ENCODE measurements at places on chromosomes 4 and X.
A peak's percentile ranks its signal among the peaks of the same experiment; 100 is the strongest.

- DNase-seq = no peak
Observed at GRCh38 chr4:37879365-37879764, 11.5 kb upstream of the TBC1D1 start.

DNA sequence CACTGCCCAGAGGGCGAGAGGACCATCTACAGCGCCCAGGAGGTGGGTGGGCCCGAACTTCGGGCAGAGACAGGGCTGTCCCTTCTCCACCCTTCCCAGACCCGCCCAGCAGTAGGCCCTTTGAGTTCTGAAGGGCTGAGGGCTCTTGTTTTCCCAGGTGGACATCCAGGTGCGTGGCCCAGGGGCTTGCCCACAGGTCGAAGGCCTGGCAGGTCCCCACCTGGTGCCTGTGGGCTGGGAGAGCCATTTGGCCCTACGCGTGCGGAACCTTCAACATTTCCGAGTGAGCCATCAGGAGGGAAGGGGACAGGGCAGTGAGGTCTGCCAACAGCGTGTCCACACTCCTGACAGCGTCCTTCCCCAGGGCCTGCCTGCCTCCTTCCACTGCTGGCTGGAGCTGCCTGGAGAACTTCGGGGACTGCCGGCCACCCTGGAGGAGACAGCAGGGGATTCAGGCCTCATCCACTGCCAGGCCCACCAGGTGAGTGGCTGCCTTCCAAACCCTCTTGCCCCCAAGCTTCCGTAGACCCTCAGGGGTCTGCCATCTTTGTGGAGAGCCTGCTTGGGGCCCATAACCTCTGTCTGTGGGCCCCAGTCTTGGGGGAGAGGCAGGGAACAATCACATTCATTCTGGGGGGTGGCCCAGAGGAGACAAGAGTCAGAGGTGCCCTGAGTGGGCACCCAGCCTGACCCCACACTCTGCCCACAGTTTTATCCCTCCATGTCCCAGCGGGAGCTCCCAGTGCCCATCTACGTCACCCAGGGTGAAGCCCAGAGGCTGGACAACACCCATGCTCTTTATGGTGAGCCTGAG, 6.8 kb downstream of the PLXNB3 start:
- DNase-seq = no peak

GRCh38 chr4:187236209-187236890, 512.7 kb upstream of the FAT1 start:
- no peak for DNase-seq

- DNase-seq = peak; percentile 62
Observed at GRCh38 chr4:88320780-88321373, 36.5 kb upstream of the PPM1K start.

DNA sequence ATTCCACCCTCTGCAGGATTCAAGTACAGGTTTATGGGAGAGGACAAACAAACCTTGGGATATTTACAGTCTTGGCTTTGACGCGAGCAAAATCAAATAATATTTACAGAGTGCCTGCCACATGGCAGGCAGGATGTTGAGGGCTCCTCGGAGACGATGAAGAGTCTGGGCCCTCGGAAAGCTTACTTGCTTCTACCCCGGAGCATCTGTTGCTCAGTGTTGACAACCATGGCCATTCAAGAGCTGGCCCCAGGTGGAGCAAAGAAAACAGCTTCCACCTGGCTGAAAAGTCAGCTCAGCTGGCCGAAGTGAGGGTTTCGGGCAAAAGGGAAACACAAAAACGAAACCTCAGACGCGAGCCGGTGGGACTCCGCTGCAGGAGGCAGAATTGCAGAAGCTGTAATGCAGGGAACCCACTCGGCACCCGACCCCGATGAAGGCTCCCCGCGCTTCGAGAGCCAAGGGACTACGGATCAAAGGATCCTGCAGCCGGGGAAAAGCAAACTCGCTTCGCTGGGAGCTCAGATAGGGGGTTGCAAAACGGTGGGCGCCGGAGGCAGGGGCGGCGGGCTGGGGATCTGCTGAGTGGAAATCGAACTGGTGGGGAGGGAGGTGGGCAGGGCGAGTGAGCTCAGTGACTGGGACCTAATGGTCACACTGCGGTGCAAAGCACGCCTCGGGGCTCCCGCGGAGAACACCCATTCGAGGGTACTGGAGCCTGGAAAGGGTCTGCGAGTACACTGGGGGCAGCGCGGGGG, 805 bp downstream of the ATP8A1 start:
- DNase-seq = peak; percentile 76

DNA sequence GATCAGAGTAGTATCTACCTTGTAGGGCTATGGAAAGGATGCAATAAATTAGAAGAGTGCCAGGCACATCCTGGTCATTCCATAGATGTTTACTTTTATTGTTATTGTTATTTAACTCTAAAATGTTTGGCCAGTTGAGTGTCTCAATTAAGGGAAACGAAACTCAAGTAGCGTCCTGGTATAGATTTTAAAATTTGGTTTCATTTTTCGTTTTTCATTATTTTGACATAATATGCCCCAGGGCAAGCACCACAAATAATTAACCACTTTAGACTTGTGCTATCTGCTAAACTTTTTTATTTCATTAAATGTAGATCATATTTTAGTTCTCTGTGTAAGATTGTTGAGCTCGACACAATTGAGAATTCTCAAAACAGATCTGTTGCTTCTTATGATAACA, 179.7 kb upstream of the PRPS2 start:
- peak; percentile 3 for DNase-seq

GRCh38 chr4:126298271-126298670, 983.5 kb downstream of the FAT4 start:
- DNase-seq = no peak

DNA sequence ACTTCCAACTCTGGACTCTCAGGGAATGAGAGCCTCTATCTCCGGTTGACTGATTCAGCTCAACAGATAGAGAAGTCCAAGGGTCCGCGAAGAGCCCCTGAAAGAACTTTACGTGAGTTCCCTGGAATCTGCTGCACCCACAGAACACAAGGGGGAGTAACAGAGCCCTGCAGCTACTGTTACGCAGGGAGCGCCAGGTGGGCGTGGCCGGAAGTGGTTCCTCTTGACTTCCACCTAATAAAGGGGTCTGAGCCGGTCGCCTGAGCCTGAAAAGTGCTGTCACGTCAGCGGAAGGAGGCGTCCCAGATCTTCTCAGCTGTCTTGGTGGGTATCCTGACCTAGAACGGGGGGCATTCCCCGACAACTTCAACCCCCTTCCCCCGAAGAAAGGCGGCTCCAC, at the start of gene MAGEB6:
TSS of gene MAGEB6 (plus strand) at position 237 of the 400 bp plus-strand sequence. CDS start 1,407 bp downstream, outside the sequence.
- no peak for DNase-seq

- DNase-seq = no peak
Observed at GRCh38 chrX:69597399-69597798, 18.5 kb upstream of the EDA start.

DNA sequence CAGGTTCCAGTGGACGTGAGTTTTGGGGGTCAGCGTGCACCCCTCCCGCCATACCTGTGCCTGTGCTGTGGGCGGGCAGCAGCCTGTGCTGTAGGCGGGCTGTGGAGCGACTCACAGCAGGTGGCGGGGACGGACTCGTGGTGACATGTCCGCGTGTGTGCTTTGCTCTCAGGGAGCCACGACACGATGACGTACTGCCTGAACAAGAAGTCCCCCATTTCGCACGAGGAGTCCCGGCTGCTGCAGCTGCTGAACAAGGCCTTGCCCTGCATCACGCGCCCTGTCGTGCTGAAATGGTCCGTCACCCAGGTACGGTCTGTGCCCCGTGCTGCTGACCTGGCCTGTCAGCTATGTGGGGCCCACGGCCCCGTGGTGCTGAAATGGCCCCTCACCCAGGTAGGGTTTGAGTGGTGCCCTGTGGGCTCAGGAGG, 7.4 kb downstream of the PLCXD1 start:
- DNase-seq = no peak

GRCh38 chr4:98890702-98891455, 38.1 kb downstream of the EIF4E start:
- no peak for DNase-seq

DNA sequence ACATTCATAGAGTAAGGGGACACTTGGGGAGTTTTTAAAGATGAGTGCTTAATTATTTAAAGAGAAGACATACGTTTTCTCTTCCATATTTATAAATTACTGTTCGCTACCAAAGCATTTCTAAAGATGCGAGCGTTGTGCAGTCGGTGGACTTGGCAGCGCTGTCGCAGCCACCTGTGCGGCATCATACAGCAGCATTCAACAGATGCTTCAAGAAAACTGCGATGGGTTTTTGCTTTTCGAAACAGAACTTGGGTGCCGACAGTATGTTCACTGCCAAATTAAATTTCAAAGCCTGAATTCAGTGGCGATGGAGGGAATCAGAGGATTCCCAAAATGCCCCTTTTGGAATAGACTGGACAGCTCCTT, 1.6 kb upstream of the HTR2C start:
- no peak for DNase-seq

DNA sequence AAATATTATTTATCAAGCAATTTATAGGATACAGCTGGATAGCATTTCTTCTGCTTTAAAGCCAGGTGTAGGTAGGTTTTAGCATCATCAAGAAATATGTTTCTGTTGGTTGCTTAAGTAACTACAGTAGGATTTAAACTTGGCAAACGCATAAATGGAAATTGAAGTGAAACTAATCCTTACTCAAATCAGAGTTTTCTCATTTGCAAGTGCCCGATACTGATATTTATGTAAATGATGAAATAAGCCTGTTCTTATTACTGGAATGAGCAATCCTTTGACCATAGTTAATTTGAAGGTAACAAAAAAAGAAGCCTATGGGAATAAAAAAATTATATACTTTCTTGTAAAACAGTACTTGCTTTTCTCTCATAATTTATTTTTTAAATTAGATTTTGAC, 23.2 kb upstream of the PIGA start:
- DNase-seq = peak; percentile 19

GRCh38 chr4:38759113-38759789, 23.5 kb downstream of the TLR10 start:
- DNase-seq = peak; percentile 24

DNA sequence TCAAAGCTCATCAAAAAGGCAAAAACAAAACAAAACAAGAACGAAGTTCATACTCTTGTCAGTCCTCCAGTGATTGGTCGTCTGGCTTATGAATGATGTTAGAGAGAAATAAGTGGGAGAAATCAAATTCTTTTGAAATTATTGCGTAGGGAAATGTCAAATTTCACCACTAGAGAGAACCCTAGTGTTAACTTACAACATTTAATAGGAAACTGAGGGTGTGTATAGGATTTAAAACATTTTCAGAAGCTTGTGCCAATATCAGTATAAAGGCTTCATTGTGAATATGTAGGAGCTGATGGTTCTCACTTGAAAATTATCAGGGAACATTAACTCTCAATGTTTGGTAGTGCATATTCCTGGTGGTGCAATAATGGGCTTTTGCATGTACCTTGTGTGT, 17.4 kb downstream of the ADH6 start:
- no peak for DNase-seq

- no peak for DNase-seq
Observed at GRCh38 chrX:16250296-16250695, 83.0 kb downstream of the MAGEB17 start.

DNA sequence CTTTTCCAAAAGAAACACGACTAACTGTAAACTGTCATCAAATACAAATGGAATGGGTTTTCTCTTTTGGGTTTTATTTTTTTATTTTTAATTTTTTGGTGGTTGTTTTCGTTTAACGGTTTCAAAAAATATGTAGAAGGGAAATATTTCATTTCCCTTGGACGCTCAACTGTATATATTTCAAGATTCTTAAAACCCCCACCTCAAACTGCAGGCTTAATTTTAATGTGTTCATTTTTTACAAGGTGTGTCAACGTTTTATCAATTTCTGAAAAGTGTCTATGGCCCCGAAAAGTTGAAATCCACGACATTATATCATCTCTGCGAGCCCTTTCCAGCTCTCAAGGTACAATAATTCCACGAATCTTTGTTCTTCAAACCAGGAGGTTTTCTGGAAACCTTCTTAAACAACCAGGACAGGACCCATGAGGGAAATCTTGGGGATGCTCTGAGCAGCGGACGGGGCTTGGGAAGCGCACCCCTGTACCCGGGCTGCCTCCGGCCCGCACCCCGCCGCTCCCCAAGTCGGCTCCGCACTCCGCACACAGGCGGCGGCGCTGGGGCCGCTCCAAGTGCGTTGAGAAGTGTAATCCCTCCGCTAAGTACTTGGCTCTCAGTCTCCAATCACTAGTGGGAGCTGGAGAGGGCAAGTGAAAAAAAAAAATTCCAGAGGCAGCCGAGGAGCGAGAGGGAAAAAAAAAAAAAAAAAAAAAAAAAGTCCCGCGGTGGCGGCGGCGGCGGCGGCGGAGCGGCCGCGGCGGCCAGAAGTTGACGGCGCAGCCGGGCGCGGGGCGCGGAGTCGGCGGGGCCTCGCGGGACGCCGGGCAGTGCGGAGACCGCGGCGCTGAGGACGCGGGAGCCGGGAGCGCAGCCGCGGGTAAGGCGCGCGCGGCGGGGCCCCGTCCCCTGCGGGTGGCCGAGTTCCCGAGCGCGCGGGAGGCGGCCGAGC, at the start of gene BMPR1B:
TSS of gene BMPR1B (plus strand) at position 764 of the 949 bp plus-strand sequence. CDS start 346,470 bp downstream, outside the sequence.
- DNase-seq = no peak

- DNase-seq = no peak
Observed at GRCh38 chr4:12319765-12320164, 891.1 kb upstream of the HS3ST1 start.

DNA sequence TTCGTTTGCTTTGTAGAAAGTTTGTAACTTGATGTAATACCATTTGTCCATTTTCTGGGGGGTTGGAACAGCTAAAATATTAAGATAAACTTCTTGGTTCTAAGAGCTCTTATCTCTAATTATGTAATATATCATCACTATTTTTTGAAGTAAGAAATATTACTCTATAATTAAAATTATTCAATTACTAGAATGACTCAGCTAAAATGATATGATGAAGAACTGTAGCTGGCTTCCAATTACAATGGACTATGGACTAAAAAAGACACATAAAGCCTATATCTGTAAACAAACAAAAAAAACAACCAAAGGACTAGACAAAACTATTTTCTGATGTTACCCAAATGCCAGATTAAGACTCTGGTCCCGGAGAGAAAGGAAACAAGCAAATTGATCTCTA, 569.4 kb downstream of the PCDH18 start:
- DNase-seq = no peak

GRCh38 chr4:55124322-55125076, 896 bp downstream of the KDR start:
- DNase-seq = peak; percentile 3

Data from GM06990 (cell line).